ENCODE measurements at places on chromosomes 4 and X. TPM values are rescaled to one million over a fixed set of nuclear protein-coding genes. Genes with fewer than 3 reads are reported as not detected.

ODAM gene
- total RNA-seq, result not detected

TMPRSS11F gene
- total RNA-seq, result 12.4 TPM

CD38 gene
- 2.6 TPM for total RNA-seq

SLC9B1 gene
- 0.28 TPM for total RNA-seq

RNF212 gene
- 1.4 TPM for total RNA-seq

ZCCHC12 gene
- not detected for total RNA-seq
